T-helper 2 cell (primary cell): ENCODE measurements at places on chromosomes 11 and 22.
A peak's percentile ranks its signal among the peaks of the same experiment; 100 is the strongest.

- DNase-seq, result no peak
Observed at GRCh38 chr11:92489826-92490399, 265.3 kb downstream of the FAT3 start.

GRCh38 chr11:125356797-125357196, 139.3 kb downstream of the FEZ1 start:
- no peak for DNase-seq

- DNase-seq, result no peak
Observed at GRCh38 chr11:133845413-133845812, at the start of gene SPATA19. Gene SPATA19 (minus strand): TSS chr11:133845513. CDS start chr11:133845446, 67 bp downstream.

DNA sequence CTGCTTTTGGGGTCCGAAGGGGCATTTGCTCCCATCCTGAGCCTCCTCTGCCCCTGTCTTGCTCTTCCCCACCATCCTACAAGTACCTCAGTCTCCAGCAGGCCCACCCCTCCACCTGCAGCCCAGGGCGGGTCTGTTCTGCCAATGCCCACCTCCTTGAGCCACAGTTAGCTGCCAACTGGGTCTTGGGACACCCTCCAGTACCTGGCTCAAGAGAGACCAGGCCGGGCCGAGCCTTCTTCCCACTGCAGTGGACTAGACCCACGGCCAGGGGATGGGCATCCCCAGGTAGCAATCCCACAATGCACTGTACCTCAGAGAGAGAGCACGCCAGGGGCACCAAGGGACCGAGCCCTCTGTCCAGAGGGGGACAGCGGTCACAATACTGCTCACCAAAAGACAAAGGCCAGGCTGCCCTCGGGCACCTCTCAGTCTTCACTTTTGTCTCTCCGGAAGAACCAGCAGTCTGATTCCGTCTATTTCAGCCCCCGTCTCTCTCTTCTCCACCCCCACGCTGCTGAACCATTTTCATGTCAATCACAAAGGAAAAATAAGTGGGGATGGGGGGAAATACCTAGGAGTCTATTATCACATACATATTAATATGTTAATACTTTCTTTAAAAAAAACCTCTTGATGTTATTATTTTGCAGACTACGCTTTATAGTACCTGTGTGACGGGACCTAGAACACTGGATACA, 51.7 kb downstream of the SYT13 start:
- DNase-seq, result no peak

DNA sequence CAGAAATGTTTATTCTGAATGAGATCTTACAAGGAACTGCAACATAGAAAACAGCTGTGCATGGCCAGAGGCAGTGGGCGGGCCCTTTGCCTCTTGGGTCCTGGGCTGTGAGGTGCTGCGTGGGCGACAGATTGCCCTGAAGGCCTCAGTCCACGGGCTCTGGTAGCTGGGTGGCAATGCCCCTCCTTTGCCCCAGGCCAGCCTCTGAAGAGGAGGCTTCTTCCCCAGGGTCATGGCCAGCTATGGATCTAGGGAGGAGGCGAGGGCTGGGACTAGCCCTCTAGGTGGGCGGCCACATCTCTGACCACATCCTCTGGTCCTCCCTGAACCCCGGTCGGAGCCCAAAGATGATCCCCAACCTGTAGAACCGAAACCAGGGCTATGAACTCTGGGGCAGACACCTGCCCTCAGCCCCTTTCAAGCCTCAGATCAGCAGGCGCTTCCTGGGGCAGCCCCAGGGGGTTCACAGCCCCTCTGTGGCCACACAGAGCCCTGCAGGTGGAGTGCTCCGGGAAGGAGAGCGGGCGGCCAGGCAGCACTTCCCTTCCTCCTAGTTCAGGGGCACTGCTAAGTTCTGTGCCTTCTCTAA, 6.6 kb upstream of the CDC42BPG start:
- peak; percentile 72 for DNase-seq

GRCh38 chr11:78539506-78539905, 35.2 kb downstream of the NARS2 start:
- DNase-seq, result no peak

DNA sequence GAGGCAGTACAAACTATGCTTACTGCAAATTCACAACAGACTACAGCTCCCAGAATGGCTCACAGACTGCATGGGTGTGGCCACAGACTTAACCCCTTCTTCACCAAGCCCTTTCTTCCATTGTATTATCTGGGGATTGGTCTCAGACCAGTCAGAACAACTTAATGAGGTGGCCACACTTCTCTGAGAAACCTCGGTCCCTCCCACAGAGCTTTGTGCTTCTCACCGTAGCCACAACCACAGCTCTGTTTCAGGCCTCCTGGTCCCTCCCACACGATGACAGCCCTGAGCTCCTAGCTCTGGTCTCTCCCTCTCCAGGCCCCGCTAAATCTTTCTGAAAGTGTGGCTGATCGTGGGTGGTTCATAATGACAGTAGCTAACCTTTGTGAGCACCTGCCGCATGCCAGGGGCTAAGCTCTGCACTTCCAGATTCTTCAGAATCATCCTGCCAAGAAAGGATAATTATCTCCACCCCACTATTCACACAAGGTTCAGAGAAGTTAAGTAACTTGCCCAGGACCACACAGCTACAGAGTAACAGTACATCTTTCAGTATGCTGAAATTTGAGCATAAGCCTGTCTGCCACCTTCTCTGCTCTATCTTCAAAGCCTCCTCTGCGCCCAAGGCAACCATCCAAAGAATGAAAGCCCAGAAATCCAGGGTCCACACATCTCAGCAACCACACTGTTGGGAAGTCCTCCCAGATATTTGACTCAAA, 5.4 kb downstream of the PDE2A start:
- no peak for DNase-seq

DNA sequence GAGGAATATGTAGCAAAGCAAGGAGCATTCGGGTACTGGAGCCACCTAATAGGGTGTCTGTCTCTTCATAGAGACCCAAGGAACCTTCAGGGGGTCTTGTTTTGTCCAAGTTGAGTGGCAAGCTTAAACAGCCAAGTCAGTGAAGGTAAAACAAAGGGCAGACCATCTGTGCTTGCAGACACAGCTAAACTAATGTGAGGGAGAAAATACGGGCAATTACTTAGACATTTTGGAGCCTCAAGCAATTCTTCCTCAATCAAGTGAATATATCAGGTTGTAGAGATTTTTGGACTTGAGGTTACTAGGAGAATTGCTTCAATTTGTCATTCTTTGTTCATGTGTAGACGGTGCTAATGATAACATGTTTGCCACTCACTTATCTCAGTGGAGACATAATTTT, 148.2 kb upstream of the ARHGAP20 start:
- no peak for DNase-seq

DNA sequence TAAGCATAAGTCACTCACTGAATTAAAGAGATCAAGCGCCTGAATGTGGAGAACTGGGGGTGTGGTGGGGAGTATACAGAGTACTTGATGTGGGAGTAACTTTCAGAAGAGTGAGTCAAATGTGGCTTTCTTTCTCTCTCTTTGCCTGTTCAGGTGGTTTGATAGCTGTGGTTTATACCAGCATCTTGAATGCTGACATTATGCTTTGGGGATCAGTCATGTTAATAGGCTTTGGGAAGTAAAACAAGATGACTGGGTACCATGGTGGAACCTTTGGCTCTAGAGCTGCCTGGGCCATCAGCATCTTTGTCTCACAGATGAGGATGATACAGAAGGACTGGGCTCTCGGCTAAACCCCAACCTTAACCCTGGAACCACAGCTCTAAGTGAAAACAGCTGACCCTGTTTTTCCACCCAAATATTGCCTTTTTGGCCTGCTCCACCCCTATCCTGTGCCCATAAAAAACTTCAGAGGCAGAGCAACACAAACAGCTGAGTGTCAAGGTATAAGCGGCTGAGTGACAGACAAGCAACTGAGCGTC, 58.2 kb upstream of the GNAZ start:
- DNase-seq, result no peak

GRCh38 chr22:25048659-25049647, 96.4 kb downstream of the KIAA1671 start:
- DNase-seq, result peak; percentile 44

DNA sequence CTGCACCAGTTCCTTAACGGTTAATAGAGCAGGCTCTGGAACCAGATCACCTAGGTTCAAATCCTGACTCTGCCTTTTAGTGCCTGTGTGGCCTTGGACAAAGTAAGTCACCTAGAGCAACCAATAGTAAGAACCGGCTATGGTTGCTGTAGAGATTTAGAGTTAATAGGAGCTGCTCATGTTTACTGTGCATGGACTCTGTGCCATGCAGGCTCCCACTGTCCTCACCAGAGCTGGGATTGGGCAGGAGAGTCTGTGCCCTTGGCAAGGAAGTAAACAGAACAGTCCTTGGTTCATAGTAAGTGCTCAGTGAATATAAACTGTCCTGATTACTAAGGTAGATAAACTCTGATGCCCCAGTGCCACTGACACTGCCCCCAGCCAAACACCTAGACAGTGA, 1.4 kb upstream of the TP53I11 start:
- no peak for DNase-seq

GRCh38 chr11:83280256-83280655, 5.9 kb downstream of the CCDC90B start:
- DNase-seq, result no peak

GRCh38 chr11:117075186-117075585, 23.0 kb downstream of the SIK3 start:
- no peak for DNase-seq

- DNase-seq, result no peak
Observed at GRCh38 chr11:10984250-10984649, 126.4 kb upstream of the ZBED5 start.

- DNase-seq, result peak; percentile 70
Observed at GRCh38 chr11:75384438-75385080, 14.8 kb upstream of the RPS3 start.

GRCh38 chr11:69183613-69184012, 27.9 kb downstream of the SMIM38 start:
- no peak for DNase-seq

GRCh38 chr11:79150320-79150719, 290.5 kb downstream of the TENM4 start:
- no peak for DNase-seq

DNA sequence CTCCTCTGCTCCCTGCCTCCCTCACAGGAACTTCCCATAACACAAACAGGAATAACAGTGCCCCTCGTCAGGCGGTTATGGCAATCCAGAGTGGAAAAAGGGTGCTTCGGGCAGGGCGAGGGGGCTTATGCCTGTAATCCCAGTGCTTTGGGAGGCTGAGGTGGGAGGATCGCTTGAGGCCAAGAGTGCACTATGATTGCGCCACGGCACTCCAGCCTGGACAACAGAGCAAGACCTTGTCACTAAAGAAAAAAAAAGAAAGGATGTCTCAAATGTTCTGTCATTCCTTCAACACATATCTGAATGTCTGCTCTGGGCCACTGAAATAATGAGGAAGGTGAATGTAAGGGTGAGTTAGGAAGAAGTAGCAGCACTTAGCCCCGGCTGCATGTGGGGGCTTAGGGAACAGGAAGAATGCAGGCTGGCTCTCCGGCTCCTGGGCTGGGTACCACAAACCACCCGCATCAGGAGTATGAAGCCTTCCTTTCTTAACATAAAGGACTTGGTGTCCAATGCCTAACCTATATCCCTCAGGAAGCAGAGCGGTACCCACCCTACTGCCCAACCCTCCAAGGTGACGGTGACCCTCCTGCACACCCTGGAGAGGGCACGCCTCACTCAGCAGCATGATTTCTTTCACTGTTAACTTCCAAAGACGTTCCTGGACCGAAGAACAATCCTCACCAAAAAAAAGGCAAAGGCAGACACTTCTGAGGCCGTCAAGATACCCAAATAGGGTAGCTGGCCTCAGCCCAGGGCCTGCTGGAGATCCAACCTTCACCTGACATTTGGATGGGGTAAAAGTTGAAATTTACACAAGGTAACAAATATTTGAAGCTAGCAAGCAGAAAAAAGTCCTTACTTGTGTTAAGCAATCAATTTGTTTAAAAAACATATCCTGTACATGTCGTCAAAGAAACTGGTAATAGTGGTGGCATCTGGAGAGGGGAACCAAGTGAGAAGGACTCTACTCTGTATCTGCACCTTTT, 3.8 kb downstream of the CPT1A start:
- no peak for DNase-seq

- DNase-seq, result no peak
Observed at GRCh38 chr11:69559181-69559580, 77.7 kb downstream of the LINC01488 start.

- no peak for DNase-seq
Observed at GRCh38 chr11:5596607-5597201, at the start of gene TRIM6. Gene TRIM6 (plus strand): TSS chr11:5596637. CDS start chr11:5596898, 261 bp downstream.

GRCh38 chr11:92511522-92512203, 287.0 kb downstream of the FAT3 start:
- no peak for DNase-seq

- no peak for DNase-seq
Observed at GRCh38 chr11:134584001-134584561, 172.0 kb upstream of the B3GAT1 start.

DNA sequence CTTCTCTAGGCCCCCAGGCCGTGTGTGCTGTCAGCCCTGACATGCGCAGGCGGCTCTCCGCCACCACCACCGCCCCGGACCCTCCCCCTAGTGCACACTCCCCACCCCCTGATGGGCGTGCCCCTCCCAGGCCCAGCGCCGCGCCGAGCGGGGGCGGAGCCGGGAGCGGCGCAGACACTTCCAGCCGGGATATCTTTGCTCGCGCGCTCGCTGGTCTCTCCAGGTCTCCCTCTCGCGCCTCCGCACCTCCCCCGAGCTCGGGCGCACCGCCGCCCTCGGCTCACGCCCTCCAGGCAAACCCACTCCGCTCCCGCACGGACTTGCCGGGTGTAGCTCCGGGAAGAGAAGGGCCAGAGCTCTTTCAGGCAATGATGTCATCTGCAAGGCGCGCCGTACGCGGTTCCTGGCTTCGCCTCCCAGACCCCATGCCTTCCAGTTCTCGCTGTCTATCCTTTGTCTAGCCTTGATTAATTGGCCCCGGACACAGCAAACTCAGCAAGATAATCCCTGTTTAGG, at the start of gene SCN3B:
Gene SCN3B, minus strand, starts transcription at position 59 of the 516 bp plus-strand sequence. CDS start 823 bp downstream, outside the sequence.
- no peak for DNase-seq

DNA sequence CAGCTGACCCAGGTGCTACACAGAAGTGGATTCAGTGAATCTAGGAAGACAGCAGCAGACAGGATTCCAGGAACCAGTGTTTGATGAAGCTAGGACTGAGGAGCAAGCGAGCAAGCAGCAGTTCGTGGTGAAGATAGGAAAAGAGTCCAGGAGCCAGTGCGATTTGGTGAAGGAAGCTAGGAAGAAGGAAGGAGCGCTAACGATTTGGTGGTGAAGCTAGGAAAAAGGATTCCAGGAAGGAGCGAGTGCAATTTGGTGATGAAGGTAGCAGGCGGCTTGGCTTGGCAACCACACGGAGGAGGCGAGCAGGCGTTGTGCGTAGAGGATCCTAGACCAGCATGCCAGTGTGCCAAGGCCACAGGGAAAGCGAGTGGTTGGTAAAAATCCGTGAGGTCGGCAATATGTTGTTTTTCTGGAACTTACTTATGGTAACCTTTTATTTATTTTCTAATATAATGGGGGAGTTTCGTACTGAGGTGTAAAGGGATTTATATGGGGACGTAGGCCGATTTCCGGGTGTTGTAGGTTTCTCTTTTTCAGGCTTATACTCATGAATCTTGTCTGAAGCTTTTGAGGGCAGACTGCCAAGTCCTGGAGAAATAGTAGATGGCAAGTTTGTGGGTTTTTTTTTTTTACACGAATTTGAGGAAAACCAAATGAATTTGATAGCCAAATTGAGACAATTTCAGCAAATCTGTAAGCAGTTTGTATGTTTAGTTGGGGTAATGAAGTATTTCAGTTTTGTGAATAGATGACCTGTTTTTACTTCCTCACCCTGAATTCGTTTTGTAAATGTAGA, 1.7 kb downstream of the MALAT1 start:
- no peak for DNase-seq

GRCh38 chr22:39183991-39184585, 31.6 kb upstream of the CBX7 start:
- DNase-seq, result no peak
